Fibroblast of skin of abdomen (primary cell): ENCODE measurements at places on chromosomes 4 and X.
A peak's percentile ranks its signal among the peaks of the same experiment; 100 is the strongest.

- no peak for DNase-seq
These were observed 1689.5 kb upstream of the PCDH10 start for GRCh38 chr4:131459430-131460101.

- DNase-seq, result no peak
These were observed 435.5 kb downstream of the NKX6-1 start for GRCh38 chr4:84063619-84064018.

DNA sequence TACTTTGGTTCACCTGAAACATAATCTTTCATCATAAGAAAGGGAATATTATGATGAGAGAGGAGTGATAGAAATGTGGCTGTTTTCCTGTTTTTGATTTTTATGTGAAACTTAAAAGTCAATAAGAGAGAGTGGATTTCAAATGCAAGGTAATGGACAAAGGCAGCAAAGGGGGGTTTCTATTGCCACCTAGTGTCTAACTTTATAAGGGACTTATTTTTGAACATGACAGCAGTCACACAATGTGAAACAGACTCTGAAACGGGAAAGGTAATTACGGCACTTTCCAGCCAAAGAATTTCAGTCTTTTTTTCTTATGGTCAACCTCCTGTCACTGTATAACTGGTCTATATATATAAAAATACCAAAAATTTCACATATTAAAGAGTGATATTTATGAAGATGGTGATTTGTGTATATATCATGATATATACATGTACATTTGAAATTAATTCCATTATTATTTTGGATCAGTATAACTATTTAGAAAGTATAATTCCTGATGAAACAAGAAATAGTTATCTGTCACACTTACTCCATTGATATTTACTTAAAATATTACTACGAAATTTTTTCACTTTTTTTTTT lies 127.1 kb downstream of the FBXO8 start:
- peak; percentile 42 for DNase-seq

- DNase-seq, result no peak
These were observed 382.3 kb upstream of the HTR2C start for GRCh38 chrX:114201622-114202021.

GRCh38 chr4:17115583-17115982 lies 217.1 kb upstream of the LDB2 start:
- DNase-seq, result no peak

- peak; percentile 65 for DNase-seq
These were observed 13.8 kb downstream of the CMC4 start for GRCh38 chrX:155056877-155057792.

GRCh38 chrX:18873189-18873791 lies 110.6 kb downstream of the PHKA2 start:
- peak; percentile 75 for DNase-seq

GRCh38 chrX:151703487-151703886 lies 8.2 kb downstream of the PRRG3 start:
- DNase-seq, result peak; percentile 31

DNA sequence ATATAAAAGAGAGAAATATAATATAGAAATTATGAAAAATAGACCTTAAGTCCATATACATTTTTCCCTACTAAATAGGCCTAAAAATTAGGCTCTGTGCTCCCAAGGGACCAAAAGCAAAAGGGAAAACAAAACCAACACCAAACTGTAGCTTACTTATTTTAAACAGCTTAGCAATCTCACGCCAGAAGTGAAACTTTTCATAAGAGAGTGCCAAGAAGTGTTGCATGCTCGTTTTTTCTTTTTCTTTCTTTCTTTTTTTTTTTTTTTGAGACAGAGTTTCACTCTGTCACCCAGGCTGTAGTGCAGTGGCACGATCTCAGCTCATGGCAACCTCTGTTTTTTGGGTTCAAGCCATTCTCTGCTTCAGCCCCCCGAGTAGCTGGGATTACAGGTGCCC lies 250.4 kb downstream of the TMA16 start:
- no peak for DNase-seq

DNA sequence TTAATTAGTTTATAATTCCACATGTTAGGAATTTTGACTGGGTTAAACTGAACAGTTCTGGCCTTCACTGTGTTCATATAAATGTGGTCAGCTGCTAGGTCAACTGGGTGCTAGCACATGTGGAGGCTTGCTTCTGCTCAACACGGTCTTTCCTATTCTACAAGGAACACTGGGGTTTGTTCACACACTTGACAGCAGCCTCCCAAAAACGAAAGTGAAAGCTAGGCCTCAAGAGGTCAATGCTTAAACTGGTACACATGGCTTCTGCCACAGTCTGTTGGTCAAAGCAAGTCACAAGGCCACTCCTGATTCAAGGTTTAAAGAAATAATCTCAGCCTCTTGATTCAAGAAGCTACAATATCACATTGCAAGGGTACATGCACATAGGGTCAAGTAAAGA lies 126.5 kb downstream of the QDPR start:
- DNase-seq, result no peak

GRCh38 chr4:28926156-28926555 lies 1794.0 kb upstream of the PCDH7 start:
- no peak for DNase-seq

GRCh38 chr4:27058819-27059406 lies 198.3 kb downstream of the STIM2 start:
- no peak for DNase-seq

- DNase-seq, result no peak
These were observed 1.1 kb upstream of the GTPBP6 start for GRCh38 chrX:319579-320125.

DNA sequence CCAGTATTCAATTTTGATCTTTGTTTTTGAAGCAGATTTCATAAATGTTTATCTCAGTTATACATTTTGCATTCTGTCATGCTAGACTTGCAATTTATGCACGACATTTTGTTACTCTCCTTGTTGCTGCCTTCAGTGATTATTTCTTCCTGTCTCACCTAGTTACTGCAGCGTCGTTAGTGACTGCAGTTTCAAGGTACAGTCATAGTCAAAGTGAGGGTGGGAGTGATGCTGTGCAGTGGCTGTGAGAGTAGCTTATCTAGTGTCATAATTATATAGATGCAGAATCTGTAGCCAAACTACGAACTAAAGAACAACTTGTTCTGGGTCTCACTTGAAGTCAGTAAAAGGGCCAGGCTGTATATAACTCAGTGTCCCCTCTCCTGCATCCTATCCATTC lies 69.8 kb downstream of the GPR101 start:
- DNase-seq, result no peak

- no peak for DNase-seq
These were observed 9.4 kb upstream of the PAK3 start for GRCh38 chrX:111086591-111087006.

DNA sequence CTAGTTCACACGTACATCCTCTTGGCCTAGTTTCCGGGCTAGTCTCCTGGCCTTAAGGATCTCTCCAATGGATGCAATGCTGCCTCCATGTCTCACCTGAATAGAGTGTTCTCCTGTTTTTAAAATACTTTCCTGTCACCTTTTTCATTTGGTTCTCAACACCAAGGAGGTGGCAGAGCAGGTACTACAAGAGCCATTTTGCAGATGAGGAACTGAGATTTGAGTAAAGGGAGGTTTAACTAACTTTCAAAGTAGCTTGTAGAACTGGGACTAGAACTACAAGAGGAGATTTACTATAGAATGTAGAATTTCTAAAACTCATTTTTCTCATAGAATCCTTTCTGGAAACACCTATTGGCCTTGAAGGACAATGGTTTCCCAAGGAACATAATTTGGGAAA lies 97.6 kb upstream of the AP1S2 start:
- DNase-seq, result no peak

DNA sequence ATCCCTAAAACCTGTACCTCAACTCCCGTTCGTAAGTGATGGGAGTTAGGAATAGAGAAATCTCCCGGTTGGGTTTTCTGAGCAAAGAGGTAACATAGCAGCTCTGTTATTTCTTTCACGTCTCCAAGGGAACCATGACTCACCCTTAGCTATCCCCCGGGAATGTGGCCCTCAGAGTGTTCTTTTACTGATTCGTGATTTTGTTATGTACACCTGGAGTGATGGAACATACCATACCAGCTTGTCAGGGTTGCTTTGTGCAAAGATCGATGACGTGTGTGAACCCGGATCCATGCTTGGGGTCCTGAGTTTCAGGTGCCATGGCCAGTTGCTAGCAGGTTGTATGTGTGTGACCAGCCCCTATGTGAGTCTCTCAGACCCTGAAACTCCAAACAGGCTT lies 52.6 kb downstream of the HPRT1 start:
- DNase-seq, result peak; percentile 85

DNA sequence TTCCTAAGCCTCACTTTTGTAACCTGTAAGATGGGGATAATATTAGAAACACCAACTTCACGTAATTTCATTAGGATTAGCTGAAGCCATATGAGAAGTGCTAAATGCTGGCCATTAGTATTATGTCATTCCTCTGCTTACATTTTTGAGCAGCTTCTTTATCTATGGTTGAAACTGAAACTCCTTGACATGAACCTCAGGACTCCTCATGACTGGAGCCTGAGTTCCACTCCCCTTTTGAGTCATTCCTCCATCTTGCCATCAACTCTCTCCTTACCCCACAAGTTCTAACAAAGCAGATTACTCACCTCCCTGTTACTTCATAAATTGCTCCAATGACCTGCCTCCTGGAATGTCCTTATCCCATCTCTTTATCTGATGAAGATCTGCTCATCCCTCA lies 123.2 kb upstream of the KCNIP4 start:
- no peak for DNase-seq

DNA sequence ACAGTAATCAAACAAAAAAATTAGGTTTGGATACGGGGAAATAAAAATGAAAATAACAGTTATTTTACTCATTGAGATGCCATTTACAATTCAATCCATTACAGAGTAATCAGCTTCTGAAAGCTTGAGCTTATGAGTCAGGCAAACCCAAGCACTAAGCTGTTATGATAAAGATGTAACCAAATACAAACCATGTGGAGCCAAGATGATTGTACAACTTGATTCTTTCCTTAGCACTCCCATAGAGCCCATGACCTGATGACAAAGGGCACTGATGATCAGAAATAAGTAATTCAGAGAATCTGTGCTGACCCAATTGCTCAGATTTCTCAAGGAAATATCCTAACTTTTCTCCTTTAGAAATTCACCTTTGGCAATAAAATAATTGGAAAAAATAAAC lies 40.5 kb upstream of the PRKG2 start:
- peak; percentile 85 for DNase-seq

GRCh38 chrX:64229154-64229553 lies 1.3 kb downstream of the ASB12 start:
- no peak for DNase-seq

- no peak for DNase-seq
These were observed 463.0 kb upstream of the CPEB2 start for GRCh38 chr4:14539246-14539645.

GRCh38 chr4:184259866-184260265 lies 42.2 kb upstream of the ENPP6 start:
- no peak for DNase-seq

DNA sequence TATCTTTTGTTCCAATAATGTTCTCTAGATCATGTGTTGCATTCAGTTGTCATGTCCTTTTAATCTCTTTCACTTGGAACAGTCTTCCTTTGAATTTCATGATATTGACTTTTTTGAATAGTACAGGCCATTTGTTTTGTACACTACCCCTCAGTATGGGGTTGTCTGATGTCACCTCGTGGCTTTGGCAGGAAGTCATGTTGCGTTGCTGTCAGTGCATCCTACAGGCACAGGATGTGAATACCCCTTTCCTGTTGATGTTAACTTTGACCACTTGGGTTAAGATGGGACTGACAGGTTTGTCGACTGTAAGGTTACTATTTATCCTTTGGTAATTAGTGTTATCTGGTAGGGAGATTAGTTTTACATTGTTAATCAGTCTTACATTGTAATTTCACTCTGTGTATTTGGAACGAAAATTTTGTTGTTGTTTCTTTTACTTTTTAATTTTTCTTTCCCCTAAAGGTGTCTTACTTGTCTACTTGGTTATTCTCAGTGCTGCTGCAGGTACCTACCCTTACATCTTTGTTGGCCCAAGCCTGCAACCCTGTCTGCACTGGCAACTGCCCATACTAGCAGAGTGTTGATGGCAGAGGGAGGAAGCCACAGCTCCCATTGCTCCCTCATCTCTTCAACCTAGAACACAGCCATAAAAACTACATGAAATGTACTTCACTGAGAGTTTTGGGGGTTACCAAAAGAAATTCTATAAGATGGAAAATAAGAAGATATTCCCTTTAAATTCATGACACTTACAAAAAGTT lies 14.7 kb upstream of the ATP8A1 start:
- DNase-seq, result no peak

- DNase-seq, result no peak
These were observed at the start of gene PROM1 for GRCh38 chr4:16083241-16084191. Gene PROM1 (minus strand): TSS chr4:16084023. CDS start chr4:16075906, 8,117 bp downstream.

GRCh38 chr4:121989715-121990114 lies 37.9 kb upstream of the TRPC3 start:
- DNase-seq, result peak; percentile 21

GRCh38 chr4:168587411-168588125 lies 90.7 kb downstream of the PALLD start:
- DNase-seq, result peak; percentile 86

GRCh38 chrX:47226531-47227333 lies 6.1 kb upstream of the USP11 start:
- no peak for DNase-seq

- DNase-seq, result no peak
These were observed 48.8 kb downstream of the RPS6KA3 start for GRCh38 chrX:20217906-20218305.

- peak; percentile 95 for DNase-seq
These were observed 112.8 kb upstream of the ATXN3L start for GRCh38 chrX:13432414-13433297.

DNA sequence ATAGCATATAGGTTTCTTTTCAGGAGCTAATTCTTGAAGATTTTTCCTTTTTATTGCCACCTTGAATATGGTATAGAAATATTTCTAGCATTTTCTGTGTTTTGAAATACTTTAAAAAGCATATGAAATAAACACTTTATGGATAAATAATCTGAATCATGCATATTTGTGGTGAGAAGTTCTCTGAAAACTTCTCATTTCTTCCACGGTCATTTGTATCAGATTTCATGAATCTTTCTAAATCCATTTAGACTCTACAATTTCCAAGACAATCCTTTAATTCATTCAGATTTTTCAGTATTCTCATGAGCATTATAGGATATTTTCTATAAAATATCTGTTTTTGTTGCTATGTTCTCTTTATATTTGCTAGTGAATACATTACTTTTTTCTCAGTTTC lies 16.2 kb upstream of the CA5B start:
- no peak for DNase-seq
